ENCODE measurements at places on chromosomes 6 and 20.

- DNase-seq: no peak
Measured at GRCh38 chr6:13268913-13269518, 59.3 kb downstream of the TBC1D7 start.

DNA sequence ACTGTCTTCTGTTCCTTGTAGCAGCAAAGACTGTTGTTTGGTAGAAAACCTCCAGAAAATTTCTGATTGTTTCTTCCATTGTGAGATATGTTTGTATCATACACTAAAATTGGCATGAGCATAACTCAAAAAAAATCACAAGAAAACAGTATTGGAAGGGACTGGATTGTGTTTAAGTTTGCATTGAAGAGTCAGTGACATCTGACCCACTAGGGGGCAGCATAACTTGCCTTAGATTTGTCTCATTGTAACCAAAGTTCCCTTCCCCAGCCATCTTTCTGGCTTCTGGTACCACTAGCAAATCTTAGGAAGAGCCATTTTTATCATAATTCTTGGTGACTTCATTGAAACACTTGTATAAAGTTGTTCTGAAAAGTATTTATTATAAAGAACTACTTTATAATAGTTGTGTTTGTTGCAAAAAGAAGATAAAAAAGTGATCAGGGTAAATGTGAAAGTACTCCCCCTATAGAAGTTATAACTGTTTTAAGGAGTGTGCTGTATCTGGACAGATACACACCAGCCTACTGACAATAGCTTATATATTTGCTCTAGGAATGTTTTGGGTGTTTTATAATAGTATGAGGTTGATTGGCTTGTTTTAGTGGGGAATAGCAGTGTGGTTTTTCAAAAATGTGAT, 7.7 kb downstream of the CSTF1 start:
- peak; percentile 54 for DNase-seq

DNA sequence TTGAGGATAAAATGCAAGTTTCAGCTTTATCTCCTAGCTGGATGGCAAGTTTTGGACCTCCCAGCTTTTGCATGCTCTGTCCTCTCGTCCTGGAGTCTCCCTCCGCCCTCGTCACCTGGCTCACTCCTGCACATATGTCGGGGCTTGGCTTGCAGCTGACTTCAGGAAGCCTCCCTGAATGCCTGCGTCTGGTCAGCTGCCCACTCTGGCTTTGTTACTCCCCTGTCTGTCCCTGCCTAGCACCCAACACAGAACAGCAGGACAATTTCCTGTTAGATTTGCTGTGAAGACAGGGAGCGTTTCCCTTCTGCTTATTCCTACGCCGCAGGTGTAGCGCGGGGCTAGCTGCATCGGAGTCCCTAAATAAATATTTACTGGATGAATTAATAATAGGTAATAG, 5.4 kb downstream of the JPH2 start:
- no peak for DNase-seq

DNA sequence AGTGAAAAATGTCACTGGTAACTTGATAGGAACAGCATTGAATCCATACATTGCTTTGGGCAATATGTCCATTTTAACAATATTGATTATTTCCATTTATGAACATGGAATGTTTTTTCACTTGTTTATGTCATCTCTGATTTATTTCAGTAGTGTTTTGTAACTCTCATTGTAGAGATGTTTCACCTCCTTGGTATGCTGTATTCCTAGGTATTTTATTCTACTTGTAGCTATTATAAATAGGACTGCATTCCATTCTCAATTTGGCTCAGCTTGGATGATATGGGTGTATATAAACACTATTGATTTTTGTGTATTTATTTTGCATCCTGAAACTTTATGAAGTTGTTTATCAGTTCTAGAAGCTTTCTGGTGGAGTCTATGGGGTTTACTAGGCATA, 730.3 kb downstream of the DOK5 start:
- no peak for DNase-seq

DNA sequence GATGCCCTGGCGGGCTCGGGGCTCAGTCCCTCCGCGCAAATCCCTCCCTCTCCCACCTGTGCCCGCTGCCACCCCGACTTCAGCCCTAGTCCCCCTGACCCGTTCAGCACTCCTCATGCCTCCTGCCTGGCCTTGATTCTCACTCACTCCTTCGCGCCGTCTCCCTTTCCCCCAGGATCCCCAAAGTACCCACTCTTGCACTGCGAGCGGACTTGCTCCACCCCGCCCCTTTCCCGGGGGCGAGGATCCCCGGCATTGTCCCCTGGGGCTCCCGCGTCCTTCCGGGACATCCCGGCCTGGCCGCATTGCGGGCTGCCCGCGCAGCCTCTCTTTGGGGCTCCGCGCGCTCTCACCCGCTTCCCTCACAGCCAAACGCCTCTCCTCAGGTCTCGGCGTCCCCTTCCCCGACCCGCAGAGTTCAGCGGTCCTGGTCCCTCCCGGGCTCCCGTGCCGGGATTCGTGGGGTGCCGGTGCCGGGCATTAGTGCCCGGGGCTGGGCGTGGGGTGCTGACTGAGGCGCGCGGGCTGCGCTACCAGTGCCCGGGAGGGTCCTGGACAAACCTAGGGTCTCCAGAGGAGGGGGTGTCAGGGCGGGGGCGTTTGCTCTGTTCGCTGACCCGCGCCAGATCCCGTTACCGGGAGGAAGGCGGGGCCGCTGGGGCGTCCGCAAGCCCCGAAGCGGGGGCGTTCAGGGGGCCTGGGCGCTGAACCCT, 45.5 kb upstream of the SUPT3H start:
- DNase-seq: peak; percentile 69

DNA sequence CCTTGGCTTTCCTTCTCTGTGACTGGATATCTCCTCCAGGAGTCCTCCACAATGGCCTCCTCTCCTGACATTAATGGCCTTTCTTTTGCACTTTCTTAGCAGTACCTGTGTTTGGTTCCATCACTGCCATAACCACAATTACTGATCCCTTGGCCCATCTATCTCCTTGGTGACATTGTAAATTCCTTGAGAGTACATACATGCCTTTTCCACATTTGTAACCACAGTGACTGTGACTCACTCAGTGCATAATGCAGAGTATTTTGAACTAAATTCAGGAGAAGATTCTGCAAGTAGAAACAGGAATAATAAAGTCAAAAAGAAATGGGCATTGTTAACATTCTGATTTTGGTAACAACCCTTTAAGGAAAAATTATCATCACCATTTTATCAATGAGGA, 197.2 kb upstream of the SOX4 start:
- no peak for DNase-seq

- no peak for DNase-seq
Measured at GRCh38 chr20:15867899-15868298, 705.3 kb downstream of the KIF16B start.

GRCh38 chr6:21383450-21384085, 210.0 kb upstream of the SOX4 start:
- DNase-seq: no peak

Measured in nephron progenitor cell (in vitro differentiated cells).